ENCODE measurements at places on chromosomes 13 and 19. TPM values are rescaled to one million over a fixed set of nuclear protein-coding genes. Genes with fewer than 3 reads are reported as not detected.

The OR7A5 gene
- not detected for polyA plus RNA-seq

The KLK6 gene
- not detected for polyA plus RNA-seq

The SERPINE3 gene
- not detected for polyA plus RNA-seq

The SLAIN1 gene
- polyA plus RNA-seq: 7.5 TPM
